Type B pancreatic cell (in vitro differentiated cells): ENCODE measurements at places on chromosomes 5 and 9. TPM values are rescaled to one million over a fixed set of nuclear protein-coding genes. Genes with fewer than 3 reads are reported as not detected.

NSD1 gene
- 99.6 and 115 TPM in 2 replicates for total RNA-seq

DNA sequence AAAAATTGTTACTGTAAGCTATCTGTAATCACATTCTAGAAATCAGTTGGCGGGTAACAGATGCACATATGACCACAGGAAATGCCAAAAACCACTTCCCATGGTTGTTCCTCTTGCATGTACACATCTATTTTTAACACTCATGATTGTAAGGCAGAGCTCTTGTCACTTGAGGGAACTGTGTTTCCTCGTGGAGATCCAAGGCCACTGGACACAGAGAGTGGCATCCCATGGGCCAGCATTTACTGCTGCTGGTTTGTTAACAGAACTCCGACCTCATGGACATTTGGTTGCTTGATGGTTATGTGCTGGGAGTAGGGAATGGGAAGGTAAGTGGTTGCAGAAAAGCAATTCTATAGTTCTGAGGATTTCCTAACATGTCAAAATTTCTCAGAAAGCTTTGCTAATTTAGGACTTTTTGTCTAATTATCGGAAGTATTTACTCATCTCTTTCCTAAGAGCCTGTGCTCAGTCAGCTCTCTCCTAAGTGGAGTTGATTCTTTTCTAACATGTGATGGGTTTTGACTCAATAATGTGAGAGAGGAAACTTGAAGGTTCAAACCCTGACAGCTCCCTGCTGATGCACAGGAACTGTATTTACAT is 202.0 kb upstream of the NR3C1 start:
- DNase-seq = no peak

- no peak for DNase-seq
Measured at GRCh38 chr5:112684737-112685136, 52.9 kb upstream of the APC start.

ZNF454 gene
- total RNA-seq = 0.12 TPM in 1 of 2 replicates, not detected in the other

SLC1A1 gene
- total RNA-seq = 6.0 and 16.2 TPM in 2 replicates

DNA sequence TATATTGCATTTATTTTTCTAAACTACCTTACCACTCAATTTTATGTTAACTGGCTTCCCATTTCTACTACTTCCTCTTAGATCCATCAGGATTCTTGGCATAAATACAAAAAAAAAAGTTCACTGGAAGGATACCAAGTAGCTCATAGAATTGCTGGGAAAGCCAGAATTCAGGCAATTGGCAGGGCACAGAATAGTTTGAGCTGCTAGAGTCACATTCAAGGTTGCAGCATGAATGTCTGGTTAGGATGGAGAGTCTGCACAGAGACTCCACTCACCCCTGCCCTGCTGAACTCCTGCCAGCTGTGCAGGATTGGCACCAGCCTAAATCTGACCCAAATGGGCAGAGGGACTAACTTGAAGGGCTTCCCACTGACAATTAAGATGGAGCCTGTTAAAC is 4.9 kb upstream of the AMACR start:
- no peak for DNase-seq

C9orf72 gene
- 15.1 and 18.7 TPM in 2 replicates for total RNA-seq

BSPRY gene
- 9.0 and 22.6 TPM in 2 replicates for total RNA-seq

DNA sequence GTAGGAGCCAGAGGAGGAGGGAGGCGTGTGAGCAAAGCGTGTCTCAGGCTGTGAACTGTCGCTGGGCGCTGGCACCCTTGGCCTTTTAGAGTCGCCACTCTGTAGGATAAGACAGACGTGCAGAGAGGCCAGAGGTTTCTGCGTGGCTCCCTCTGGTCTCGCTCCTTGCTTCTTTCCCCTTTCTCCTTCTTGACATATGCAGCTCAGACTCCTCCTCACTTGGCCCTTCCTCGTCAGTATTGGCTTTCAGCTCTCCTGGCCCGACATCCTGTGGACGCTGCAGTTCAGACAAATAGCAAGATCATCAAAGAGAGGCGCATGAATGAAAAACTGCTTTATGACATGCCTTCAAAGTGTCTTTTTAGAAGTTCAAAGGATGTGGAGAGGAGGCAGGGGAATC is 116.8 kb upstream of the SPRY4 start:
- DNase-seq = no peak

DNA sequence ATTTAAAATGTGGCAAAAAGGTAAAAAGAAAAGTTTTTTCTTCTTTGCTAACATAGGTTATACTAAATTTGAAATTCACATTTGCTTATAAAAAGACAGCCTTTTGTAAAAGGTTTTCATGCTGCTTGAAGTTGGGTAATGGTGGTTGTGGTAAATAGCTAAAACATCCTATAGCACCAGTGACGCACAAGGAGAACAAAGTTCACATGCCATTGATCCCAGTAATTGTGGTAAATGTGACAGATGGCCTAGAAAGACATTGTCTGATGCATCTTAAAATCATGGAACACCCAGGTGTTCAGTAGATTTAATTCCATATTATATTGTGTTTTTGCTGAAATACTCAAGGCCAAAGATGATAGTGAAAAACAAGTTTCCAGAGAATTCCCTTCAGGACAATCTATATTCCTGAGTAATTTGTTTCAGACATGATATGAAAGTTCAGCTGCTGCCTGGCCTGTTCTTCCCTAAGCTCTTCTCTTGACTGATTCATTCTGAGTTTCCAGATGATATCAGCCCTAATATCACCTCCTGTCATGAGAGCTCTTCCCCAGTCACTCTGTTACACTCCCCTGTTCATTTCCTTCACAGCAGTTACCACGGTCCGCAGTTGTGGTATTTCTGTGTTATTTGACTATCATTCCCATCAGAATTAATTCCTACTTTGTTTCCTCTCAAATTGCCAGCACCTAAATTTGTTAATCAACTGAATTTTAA is 4.6 kb upstream of the FBXL17 start:
- DNase-seq = no peak

DNA sequence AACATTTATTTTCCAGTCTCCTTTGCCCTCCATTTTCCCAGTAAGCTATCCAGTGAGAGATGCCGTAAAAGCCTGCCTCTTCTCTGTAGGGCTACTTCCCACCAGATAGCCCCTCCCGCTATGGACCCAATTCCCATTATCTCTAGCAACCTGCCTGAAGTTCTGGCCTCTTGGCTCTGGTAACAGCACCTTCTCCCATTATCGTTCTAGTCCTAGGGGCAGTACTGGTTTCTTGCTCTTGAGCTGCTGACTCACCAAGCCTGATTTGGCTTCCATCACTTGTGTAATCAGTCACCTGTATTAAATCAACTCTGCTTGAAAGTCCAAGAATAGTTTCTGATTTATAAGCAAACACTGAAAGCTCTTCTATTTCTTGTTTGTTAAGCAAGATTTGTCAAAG is 42.8 kb upstream of the PARP8 start:
- DNase-seq = no peak

GRCh38 chr9:130940693-130941576 is 1.9 kb upstream of the FIBCD1 start:
- peak; percentile 84 for DNase-seq

DNA sequence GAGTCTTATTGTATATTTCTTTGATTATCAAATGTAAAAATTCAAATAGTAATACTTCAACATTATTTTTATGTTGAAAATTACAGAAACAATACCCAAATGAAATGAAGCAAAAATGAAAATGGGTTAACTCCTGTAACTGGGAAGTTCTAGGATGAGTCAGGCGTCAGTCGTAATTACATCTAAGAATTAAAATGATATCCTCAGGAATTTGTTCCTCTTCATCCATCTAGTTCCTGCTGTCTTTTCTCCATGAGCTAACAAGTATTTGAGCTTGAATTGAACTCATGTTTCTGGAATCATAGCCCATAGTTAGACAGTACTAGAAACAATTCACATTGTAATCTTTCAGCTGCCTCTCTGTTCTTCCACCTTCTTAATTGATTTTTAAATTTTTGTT is 568.3 kb upstream of the TLE4 start:
- DNase-seq = no peak

HTR4 gene
- 0.29 and 1.4 TPM in 2 replicates for total RNA-seq

GRCh38 chr5:82777106-82777505 is 300.1 kb downstream of the TMEM167A start:
- no peak for DNase-seq

GRCh38 chr9:94976077-94976476 is 249.6 kb downstream of the AOPEP start:
- DNase-seq = no peak
